Karpas-422 (cell line): ENCODE measurements at places on chromosomes 5 and 9.

GRCh38 chr5:127602481-127602880 lies 46.4 kb upstream of the CTXN3 start:
- DNase-seq: no peak

DNA sequence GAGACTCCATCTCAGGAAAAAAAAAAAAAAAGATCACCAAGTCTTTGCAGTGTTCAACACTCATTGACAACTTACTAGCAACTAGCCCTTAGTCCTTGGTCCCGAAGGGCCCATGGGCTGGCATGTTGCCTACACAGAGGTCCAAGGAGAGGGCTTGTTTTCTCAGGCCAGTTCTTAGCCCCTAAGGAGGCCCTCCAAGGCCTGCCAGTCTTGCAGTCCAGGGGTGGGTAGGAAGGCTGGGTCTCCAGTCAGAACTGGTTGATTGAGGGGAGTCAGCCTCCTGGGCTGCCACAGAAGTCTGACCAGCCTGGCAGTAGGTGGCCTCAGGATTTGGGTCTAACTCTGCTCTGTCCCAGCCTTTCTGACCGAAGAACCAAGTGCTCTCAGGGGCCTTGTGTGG lies 32.7 kb downstream of the IER5L start:
- no peak for DNase-seq

DNA sequence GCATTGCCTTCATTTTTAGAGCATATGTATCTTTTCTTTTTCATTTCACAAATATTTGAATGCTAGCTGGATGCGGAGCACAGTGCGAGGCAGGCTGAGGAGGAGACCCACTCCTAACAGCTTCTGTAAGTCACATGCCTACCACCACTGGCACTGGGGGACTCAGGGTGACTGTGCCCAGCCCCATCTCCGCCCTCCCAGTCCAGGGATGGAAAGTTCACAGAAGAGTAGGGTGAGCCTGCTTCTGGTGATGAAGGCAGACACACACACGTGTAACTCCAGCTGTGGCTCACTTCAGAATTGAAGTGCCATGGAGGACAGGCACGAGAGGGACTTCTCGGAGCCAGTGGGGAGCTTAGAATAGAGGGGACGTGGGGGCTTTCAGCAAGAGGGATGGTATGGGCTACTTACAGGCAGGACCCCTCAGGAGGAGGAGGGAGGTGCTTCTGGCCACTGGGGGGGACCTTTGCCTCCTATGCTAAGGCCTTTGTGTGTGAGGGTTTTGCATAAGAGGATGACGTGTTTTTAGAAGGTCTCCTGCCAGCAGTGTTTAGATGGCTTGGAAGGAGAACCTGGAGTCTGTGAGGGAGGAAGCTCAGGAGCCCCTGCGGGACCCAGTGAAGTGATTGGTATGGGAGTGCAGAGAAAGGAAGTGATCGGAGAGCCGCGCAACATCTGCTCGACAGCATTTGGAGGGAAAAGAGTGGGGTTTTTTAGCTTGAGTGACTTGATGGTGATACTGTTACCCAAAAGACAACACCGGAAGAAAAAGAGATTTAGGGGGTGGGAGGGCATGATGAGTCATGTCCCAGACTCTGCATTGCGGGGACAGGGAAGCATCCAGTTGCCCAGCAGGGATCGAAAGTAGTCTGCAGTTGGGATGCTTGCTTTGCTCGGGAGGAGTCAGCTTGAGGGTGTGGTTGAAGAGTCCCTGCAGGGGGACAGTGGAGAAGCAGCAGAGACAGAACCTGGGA lies 163.5 kb upstream of the OTULINL start:
- DNase-seq: no peak

DNA sequence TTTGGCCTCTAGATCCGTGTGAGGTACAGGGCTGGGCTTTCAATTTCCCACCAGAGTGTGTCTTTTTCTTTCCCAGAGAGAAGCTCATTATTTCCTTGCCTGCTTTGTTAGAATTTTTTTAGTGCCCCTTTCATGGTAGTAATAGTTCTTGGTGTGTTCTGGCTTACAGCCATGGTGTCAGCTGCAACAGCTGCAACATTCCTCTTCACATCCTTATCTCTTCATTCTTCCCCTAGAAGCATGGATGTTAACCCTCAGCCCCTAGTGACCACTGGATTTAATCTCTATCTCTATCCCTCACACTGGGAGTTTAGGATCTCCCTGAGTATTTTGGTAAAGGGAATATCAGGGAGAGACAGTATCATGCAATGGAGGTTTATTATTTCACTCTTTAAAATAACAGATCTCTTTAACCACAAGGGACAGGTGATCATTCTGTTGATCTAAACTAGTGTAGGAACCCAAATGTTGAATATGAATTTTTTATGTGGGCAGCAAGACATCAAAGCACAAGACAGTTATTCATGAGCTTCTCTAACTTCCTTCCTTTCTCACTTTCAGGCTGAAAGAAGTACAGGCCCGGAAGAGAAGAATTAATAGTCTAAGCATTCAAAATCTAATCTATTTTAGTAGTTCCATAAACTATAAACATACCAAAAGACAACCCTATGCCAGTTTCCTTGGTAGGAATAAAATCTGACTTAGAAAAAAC lies 160.2 kb downstream of the FAM170A start:
- no peak for DNase-seq

GRCh38 chr9:16460696-16461095 lies 409.8 kb downstream of the BNC2 start:
- DNase-seq: no peak

DNA sequence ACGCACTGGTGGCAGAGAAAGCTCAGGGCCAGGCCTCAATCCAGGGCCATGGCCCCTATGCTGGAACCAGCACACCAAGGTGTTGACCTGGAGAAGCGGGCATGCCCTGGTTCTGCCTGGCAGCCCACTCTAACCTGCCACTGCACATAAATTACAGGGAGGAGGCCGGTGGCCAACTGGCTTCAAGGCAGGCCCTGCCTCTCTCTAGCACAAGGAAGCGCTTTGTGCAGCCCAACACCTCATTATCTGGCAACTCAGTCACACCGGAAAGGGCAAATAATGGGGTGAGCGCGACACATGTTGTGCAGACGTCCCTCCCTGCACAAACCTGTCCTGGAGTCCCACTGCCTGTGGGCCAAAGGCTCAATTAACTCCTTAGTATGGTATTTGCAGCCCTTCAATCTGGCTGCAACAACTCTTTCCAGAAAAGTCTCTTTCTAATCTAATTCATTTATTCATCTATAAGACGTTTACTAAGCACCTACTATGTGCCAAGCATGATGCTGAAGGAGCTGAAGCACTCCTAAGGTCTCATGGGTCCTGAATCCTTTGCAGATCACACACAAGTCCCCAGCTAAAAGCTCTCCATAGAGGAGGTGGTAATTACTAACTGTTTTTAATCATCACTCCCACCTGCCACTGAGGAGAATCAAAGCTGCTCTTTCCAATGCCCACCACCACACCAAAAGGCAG lies 24.9 kb downstream of the SHB start:
- no peak for DNase-seq

DNA sequence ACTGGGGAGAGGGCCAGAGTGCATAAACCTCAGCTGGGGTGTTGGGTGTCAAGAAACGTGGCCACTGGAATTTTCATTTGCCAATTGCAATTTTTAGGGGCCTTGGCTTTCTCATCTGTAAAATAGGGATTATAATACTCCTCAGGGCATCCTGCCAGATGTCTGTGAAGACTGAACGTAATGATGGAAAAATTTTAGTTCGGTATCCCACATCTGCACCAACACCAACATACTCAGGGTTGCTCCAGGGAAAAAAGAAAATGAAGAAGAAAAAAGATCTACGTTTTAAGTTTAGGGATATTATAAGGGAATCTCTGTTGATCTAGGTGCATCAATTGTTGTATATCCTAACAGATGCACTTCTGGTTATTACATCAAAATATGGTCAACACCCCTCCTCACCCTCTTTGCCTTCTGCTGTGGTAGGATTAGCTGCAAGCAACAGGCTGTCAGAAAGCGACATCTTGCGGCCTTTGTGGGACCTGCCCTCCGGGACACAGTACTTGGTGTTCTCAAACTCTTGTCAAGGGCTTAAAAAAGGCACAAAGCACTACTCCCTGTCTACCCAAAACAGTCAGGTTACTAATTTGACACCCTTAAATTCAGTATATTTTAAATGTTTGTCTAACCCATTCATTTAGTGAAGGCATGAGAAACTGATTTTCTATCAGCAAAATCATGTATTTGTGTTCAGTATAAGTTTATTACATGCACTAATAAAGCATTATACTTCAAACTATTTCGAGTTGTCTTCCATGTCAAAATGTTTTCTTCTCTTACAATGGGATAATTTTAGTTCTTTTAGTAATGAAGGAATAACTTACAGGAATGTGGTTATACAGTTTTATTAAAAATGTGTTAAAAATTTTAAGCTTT lies 8.3 kb upstream of the TBC1D2 start:
- DNase-seq: peak; percentile 93
